ENCODE measurements at places on chromosomes 7 and 10.

- DNase-seq, result no peak
Observed at GRCh38 chr7:98448766-98449165, 47.9 kb upstream of the BAIAP2L1 start.

- DNase-seq, result no peak
Observed at GRCh38 chr10:16510843-16511242, 10.8 kb downstream of the C1QL3 start.

GRCh38 chr10:117175901-117176534 is 21.3 kb upstream of the KCNK18 start:
- peak; percentile 41 for DNase-seq

DNA sequence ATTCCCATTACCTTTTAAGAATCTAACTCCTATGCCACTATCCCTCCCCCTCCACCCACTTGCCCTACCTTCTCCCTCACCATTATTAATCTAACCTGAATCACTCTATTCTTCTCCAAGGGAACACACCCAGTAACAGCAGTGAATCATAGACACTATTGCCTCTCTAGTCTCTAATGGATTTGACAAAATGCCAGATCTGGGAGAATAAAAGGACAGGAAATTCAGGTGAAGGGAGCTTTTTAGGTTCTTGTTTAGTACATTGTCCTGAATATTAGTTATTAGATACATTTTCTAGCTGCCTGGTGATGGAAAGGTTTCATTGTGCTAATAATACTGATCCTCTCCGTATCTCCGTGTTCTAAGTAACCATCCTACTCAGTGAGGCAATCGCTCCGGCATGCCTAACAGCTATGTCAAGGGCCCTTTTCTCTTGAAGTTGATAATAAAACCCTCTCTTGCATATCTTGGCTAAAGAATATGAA is 4.1 kb upstream of the SFR1 start:
- DNase-seq, result no peak

DNA sequence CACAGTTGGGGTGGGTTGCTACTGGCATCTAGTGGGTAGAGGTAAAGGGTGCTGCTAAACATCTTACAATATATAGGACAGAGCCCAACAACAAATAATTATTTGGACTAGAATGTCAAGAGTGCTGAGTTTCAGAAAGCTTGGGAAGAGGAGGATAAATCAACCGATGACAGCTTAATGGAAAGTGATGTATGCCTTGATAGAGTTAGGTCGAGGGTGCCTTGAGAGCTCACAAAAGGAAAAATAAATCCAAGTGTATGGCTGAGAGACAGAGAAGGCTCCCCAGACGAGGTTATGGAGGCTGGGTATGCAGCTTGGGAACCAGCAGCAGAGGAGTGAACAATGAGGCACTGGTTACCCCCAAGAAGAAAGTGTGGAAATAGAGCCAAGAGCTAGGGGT is 211.1 kb downstream of the HDAC9 start:
- no peak for DNase-seq

DNA sequence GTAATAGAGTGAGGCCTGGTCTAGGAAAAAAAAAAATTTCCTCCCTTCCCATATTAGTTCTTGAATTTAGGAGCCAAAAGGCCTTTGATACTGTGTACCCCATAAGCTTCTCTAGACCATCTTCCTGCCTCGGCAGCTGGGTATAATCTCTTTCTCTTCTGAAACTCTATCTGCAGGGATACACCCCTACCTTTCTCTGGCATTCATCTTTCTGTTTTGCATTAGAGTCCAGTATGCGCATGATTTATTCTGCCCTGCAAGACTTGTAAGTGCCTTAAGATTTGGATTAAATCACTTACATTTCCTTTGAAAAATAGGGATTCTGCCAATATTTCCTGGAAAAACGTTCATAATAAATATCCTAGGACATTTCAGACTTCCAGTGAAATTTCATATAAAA is 431.2 kb downstream of the PLXDC2 start:
- DNase-seq, result no peak

- peak; percentile 61 for DNase-seq
Observed at GRCh38 chr7:18590744-18591340, 95.3 kb downstream of the HDAC9 start.

- no peak for DNase-seq
Observed at GRCh38 chr10:7491949-7492659, 81.3 kb upstream of the SFMBT2 start.

DNA sequence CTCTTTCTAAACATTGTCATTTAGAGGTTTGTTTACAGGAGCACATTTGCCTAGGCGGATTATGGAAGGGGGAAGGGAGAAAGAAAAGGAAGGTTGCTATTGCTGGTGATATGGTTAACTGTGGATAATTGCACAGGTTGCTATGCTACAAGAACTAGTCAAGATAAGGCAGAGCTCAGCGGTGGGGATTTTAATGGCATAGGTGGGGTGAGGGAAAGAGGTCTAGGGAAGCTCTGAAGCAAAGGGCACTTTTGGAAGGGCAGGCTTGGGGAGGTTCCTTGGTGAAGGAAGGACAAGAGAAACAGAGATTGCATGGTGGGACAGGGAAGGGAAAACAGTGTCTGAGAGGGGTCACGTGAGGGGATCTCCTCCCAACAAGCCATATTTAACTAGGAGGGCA is 19.5 kb downstream of the HYAL4 start:
- DNase-seq, result no peak

DNA sequence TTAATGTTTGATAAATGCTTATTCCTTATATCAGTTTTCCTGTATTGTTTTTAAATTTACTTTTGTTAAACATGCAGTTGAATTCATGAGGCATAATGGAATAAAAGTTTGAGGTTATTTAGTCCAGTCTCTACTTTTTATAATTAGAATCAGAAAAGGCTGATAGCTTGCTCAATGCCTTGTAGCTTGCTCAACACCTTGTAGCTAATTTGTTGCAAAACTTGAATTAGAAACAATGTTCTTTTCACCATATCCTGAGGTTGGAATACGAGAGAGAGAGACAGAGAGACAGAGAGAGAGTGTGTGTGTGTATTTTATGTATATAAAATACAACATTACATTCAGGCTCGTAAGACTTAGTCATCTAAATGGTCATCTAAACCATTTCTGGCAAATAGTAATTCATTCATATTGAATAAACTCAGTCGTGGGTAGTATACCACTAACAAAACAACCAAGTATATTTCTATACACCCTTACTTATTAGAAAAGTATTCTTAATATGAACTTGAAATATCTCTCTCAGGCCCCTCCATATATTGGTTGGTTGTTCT is 243.5 kb downstream of the ADK start:
- DNase-seq, result no peak
